ENCODE measurements at places on chromosomes 2 and 18. TPM values are rescaled to one million over a fixed set of nuclear protein-coding genes. Genes with fewer than 3 reads are reported as not detected.

TWIST2 gene
- 0.79 TPM for total RNA-seq

ATP6V1C2 gene
- not detected for total RNA-seq

CSRNP3 gene
- 7.5 TPM for total RNA-seq

LDAH gene
- total RNA-seq = 14.9 TPM

XIRP2 gene
- total RNA-seq = not detected

DCDC2C gene
- total RNA-seq = not detected

ZBTB7C gene
- not detected for total RNA-seq

ANKRD62 gene
- not detected for total RNA-seq

GATA6 gene
- 0.11 TPM for total RNA-seq

TUBA4B gene
- total RNA-seq = not detected

TRIP12 gene
- 195 TPM for total RNA-seq

FNDC4 gene
- total RNA-seq = 12.1 TPM

STAT4 gene
- total RNA-seq = 12.3 TPM

CPO gene
- total RNA-seq = not detected

ERCC3 gene
- total RNA-seq = 45.1 TPM

IL1RL1 gene
- total RNA-seq = not detected

ANKRD23 gene
- 2.4 TPM for total RNA-seq

GREB1L gene
- total RNA-seq = 115 TPM

IL36B gene
- total RNA-seq = not detected

NPAS2 gene
- 23.9 TPM for total RNA-seq

IGFBP5 gene
- 3.0 TPM for total RNA-seq

EML6 gene
- 0.79 TPM for total RNA-seq

ATRAID gene
- total RNA-seq = 201 TPM

REG3A gene
- total RNA-seq = not detected

PLEK gene
- not detected for total RNA-seq

GPC1 gene
- total RNA-seq = 72.6 TPM

IGFBP2 gene
- 775 TPM for total RNA-seq

RRM2 gene
- total RNA-seq = 18.5 TPM

CD207 gene
- total RNA-seq = not detected

HTR2B gene
- under 0.01 TPM for total RNA-seq

ABCG8 gene
- not detected for total RNA-seq

BOLL gene
- not detected for total RNA-seq

PLGLB1 gene
- total RNA-seq = 1.1 TPM

MARCHF7 gene
- 86.8 TPM for total RNA-seq

PCARE gene
- total RNA-seq = not detected

AQP12A gene
- not detected for total RNA-seq

CAPN14 gene
- total RNA-seq = under 0.01 TPM

HJURP gene
- 7.9 TPM for total RNA-seq

RHBDD1 gene
- total RNA-seq = 27.4 TPM

TUBB6 gene
- 398 TPM for total RNA-seq

TMEM163 gene
- not detected for total RNA-seq

LYG1 gene
- total RNA-seq = 0.79 TPM

LYPD6B gene
- 9.4 TPM for total RNA-seq

ASPRV1 gene
- total RNA-seq = 0.33 TPM

PRSS56 gene
- total RNA-seq = not detected

RNMT gene
- 29.7 TPM for total RNA-seq

FBXO48 gene
- 0.33 TPM for total RNA-seq

ROCK1 gene
- 40.8 TPM for total RNA-seq
